ENCODE measurements at places on chromosomes 7 and 10.
A peak's percentile ranks its signal among the peaks of the same experiment; 100 is the strongest.

DNA sequence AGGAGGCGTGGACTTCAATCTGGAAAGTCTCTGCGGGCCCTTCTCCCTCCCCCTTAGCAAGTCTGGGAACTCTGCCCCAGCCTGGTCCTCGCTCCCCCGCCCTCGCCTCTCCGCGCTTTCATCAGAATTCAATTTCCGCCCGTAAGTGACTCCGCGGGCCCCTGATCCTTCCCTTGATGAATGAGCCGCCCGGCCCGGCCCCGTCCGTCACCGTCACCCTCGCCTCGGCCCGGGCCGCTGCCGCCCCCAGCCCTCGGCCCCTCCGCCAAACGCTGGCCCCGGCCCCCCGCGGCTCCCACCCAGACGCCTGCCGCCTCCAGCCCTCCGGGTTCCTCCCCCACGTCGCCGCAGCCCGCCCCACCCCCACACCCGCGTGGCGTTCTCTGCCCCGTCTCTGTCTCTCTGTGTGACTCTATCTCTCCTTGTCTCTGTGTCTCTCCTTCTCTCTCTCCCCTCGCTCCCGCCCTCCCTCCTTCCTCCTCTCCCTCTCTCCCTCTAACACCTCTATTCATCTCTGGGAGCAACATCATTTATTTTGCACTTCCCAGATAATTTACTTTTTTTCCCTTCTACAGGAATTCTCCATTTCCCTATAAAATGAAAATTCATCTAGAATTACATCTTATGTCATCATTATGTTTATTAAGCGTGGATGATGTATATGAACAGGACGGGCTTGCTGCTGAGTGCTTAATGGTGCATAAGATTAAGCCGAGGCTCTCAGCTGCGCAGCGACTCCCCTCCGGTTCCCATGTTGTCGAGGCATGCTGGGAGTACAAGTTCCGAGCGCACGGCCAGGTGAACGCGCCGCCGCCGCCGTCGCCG is 91.2 kb upstream of the PAX2 start:
- DNase-seq, result peak; percentile 53

- no peak for DNase-seq
Measured at GRCh38 chr7:7817748-7818147, 99.3 kb upstream of the RPA3 start.

DNA sequence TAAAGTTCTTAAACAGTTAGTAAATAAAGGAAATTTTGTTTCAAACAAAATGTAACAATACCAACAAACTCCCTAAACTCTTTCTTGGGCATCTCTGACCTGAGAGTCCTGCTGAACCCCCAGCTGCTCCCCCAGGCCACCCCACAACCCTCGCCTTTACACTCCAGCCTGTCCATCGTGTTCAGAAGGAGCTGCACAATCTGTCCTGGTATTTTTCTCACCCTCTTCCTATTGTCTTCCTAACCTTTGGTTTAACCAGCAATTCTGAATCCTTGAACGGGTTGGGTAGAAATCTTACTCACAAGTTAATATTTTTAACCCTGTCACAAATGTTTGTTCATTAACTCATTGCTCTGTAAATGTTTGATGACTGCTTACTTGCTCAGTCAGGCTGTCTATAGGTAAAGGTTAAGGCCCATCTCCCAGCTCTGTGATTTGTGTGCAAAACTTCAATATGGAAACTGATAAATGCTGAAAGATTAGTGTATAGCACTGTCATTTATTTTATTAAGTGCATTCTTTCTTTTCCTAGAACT is 16.8 kb downstream of the SFRP4 start:
- no peak for DNase-seq

GRCh38 chr7:37377231-37377630 is 71.4 kb downstream of the ELMO1 start:
- no peak for DNase-seq

DNA sequence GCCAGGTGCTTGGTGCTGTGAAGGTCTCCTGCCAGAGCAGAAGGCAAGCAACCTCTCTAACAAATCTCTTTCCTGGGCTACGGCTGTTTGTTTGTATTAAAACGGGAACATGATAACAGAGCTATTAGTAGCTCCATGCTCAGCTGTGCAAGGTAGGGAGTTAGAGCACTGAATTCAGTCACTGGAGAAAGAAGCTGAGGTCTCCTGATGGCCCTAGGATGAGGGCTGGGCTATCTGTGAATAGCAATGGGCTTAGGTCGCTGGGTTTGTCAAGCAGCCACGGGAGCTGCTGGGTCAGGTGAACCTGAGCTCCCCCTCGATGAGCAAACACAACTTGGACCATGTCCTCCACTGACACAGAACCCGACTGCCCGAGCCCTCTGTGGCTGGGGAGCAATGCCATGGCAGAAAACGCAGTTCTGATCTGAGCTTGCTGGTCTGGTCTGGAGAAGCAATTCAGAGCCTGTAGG is 24.4 kb downstream of the TACC2 start:
- no peak for DNase-seq

GRCh38 chr7:119271147-119271779 is 1001.7 kb upstream of the KCND2 start:
- no peak for DNase-seq

- DNase-seq, result no peak
Measured at GRCh38 chr7:99380823-99381663, 6.5 kb downstream of the ARPC1B start.

- no peak for DNase-seq
Measured at GRCh38 chr10:113732160-113732881, 19.2 kb upstream of the PLEKHS1 start.

GRCh38 chr7:27842851-27843250 is 102.9 kb downstream of the TAX1BP1 start:
- DNase-seq, result peak; percentile 3

DNA sequence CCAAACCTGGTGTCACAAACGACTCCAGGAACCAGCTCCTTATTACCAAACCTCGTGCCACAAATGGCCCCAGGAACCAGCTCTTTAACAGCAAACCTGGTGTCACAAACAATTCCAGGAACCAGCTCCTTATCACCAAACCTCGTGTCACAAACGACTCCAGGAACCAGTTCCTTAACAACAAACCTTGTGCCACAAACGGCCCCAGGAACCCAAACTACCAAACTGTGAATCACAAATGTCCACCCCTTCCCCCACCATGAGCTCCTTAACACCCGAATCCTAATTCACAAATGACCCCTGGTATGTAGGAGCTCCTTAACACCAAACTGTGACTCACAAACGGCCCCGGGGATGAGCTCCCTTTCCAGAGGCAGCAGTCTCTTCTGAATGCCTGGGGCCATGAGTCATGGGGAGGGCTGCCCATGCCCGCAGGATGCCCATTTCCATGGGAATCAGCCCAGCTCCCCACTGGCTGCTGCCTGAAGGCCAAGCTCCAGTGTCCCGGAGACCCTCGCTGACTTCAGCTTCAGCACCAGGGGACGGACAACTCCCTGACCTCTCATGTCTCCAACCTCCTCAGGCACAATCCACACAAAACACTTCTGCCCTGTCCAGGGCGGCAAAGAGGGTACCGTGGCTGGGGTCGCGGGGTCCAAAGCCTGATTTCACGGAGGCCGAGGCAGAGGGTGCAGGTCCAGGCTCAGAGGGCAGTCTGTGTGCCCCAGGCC is 213.1 kb downstream of the ELFN1 start:
- peak; percentile 88 for DNase-seq
